ENCODE measurements at places on chromosomes 12 and 14.
A peak's percentile ranks its signal among the peaks of the same experiment; 100 is the strongest.

- DNase-seq, result no peak
Measured at GRCh38 chr12:94596596-94596995, 53.8 kb downstream of the TMCC3 start.

GRCh38 chr14:60265163-60265562 lies 16.1 kb downstream of the PPM1A start:
- no peak for DNase-seq

GRCh38 chr12:117098024-117098360 lies 1.2 kb downstream of the TESC start:
- no peak for DNase-seq

DNA sequence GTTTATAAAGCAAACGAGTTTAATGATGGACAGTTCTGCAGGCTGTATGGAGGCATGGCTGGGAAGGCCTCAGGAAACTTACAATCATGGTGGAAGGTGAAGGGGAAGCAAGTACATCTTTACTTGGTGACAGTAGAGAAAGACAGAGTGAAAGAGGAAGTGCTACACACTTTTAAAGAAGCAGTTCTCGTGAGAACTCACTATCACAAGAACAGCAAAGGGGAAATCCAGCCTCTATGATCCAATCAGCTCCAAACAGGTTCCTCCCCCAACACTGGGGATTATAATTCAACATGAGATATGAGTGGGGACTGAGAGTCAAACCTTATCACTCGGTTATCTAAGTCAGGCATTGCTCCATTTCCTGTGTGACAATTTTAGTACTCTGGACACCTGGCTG lies 189.9 kb upstream of the CNTN1 start:
- DNase-seq, result no peak

DNA sequence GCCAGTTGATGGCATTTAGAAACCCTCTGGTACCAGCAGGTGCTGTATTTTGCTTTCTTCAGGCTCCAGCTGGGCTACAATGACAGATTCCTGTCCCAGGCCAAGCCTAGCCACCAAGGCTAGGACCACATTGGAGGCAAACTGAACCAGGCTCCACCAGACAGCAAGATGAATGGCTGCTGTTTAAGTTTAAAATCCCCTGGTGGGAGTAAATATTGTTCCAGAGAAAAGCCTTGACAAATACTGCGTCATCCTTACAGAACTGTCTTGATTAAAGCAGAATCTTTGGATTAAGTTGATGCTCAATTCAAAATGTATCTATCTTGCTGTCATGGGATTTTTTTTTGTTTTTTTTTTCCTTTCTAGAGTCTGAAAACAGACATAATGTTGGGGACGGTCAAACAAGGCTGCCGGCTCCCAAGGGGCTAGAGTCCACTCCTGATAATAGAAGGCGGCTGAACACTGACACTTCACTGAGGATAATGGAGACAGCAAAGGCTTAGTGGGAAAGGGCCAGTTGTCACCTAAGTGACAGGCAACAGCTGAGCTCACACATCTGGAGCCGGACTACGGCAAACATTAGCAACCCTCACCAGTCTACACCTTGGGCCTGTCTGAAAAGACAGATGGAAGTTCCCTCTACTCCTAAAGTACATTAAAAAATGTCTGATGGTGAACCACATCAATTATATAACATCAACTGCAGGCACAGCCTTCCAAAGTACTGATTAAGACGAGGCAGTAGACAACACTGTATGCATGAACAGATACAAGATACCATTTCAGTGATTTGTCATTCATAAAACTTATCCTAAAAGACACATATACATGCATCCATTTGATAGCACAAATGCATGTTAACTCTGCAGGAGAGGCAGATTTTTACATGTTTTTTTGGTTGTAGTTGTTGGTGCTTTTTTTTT lies 1.7 kb downstream of the PRICKLE1 start:
- no peak for DNase-seq

GRCh38 chr14:45251912-45252311 lies 1.1 kb downstream of the MIS18BP1 start:
- DNase-seq, result no peak

DNA sequence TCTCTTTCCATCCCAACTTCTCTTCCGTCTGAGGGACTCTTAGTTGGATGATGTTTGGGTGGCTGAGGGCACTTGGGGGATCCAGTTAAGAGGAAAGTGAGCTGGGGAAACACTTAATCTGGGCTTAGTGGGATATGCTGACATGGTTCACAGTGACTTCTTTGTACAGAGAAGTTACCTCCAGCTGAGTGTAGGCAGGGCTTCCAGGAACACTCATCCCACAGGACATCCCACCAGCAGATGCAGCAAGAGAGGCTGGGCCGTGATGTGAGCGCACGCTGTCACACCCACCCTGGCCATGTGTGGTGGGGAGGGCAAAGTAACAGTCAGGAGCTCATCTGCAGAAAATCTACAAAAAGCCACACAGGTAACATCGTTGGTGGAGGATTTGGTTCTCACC lies 832 bp upstream of the CACNA2D4 start:
- DNase-seq, result peak; percentile 2

DNA sequence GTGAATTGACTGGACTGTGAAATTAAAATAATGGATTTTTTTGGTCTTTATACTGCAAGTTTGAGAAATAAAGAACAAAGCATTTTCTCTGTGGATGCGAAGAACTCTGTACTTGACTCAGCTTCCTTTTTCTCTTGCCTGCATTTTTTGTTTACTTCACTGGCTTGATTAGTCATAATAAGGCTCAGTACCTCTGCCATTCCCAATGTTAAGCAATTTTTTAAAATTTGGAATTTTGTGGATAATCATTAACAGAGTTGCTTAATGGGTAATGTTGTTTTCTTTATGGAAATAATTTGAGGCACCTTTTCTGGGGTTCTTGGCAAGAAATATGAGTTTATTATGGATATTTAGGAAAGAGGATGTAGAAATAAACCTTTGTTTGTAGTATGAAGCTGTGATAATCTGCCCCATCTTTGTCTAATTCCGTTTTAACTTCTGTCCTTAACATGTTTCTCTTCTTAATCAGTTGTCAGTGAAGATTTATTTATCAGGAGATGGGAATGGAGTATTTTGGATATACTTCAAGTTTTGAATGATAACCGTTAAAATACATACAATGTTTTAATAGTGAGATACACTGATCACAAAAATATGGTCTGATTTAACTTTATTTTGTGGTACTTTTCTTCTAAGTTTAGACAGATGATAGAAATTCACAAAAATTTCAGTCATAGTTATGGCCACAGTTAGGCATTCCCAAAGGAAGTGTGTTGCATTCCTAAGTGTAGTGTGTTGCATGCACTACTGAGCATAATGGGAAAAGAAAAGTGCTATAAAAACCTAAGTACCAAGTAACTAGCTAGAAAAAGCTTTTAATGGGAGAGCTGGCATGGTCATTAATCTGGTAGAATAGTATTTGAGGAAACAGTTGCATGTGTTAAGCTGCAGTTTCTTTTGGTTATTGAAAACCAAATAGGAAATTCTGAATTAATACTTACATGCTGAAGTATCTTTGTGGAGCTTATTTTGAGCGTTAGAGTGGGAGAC lies 27.7 kb downstream of the WNK1 start:
- no peak for DNase-seq

DNA sequence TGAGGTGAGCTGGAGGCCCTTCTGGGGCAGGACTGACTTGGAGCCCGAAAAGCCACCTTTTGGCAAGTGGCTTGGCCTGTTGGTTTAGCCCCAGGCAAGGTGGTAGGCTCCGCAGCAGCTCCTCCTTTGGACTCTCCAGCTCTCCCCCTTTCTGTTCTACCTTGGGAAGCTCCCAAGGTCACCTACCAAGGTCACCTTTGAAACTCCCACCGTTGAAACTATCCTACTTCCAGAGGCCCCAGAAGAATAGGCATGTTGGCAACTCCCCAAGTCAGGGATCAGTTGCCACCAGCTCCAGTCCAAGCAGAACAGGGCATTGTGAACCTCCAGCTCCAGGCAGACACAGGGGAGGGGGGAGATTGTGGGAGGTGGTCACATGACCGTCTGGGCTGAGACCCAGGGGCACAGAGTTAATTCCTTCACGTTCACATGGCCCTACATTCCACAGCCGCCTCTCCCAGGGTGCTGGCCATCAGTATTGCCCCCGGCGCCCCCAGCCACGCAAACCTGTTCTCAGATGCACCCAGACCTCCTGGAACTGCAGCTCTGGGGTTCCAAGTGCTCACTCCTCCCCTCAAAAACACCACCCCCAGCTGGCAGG lies 14.4 kb downstream of the IRF2BPL start:
- no peak for DNase-seq

DNA sequence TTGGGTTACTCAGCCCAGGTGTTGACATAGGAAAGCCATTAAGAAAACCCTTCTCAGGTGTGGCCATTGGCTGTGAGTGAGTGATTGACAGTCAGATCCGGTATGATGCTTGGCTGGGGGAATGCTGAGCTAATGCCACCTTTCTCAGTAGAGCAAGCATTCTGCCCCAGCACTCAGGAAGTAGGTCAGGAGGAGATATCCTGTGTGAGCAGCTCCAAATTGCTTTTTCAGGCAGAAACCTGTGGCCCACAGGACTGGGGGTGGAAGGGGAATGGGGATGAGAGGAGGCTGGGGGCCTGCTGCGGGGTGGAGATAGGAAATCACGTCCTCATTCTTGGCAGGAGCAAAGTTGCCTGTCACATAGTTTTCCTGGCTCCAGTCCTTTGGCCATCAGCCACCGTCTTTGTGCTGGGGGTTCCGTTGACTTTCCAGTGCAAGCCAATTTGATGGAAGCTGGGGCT lies 55.7 kb downstream of the NINJ2 start:
- no peak for DNase-seq

DNA sequence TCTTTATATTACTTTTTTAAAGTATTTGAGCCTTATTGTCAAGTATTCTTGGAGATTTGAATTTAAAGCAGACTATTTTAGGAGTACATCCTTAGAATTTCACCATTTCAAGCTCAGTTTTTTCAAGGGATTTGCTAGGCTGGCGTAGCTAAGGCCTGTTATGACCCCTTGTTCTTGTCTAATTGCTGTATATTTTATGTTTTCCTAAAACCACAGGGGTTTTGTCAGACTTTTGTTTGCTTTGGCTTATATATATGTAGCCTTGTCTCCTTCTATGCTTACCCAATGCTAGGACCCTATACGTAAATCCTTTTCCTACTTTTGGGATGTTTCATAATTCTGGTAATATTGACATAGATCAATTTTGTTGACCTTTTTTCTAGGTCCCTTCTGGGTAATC lies 147.0 kb upstream of the SYT10 start:
- no peak for DNase-seq

DNA sequence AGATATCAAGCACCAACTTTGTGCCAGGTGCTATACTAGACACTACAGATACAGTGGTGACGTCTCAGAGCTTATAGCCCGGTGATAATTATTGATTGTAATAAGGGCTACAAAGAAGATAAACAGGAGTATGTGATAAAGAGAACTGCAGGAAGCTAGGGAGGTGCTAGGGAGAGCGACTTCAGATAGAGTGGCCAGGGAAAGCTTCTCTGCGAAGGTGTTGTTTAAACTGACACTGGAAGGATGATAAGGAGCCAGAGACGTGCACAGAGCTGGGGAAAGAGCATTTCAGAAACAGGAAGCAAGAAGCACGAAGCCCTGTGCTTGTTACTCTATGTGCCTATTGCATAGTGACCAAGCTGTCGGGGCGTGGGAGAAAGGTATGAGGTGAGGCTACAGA lies 48.1 kb upstream of the OTX2 start:
- DNase-seq, result no peak

DNA sequence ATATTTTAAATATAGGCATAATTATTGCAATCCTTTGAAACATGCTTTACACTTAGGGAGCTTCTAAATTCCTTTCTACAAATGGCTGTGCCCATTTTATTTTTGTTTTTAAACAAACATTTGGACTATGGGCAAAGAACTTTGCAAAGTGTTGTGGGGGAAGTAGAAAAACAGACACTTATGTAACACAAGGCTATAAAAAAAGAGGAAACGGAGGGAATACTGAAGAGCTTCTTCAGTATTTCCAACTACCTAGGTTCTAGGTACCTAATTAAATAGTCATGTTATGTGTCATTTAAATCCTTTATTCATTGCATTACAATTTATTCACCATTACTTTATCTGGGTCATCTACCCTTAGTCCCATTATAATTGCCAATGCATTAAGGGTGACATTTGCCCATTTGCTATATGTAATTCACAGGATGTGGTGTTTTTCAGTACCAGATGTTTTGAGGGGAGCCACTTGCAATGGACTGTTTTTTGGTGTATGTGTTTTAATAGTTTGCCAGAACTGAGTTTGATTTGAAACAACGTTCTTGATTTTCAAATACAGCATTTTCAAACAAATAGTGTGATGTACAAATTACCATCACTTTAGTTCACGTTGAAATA lies 1.5 kb upstream of the MSRB3 start:
- DNase-seq, result no peak

DNA sequence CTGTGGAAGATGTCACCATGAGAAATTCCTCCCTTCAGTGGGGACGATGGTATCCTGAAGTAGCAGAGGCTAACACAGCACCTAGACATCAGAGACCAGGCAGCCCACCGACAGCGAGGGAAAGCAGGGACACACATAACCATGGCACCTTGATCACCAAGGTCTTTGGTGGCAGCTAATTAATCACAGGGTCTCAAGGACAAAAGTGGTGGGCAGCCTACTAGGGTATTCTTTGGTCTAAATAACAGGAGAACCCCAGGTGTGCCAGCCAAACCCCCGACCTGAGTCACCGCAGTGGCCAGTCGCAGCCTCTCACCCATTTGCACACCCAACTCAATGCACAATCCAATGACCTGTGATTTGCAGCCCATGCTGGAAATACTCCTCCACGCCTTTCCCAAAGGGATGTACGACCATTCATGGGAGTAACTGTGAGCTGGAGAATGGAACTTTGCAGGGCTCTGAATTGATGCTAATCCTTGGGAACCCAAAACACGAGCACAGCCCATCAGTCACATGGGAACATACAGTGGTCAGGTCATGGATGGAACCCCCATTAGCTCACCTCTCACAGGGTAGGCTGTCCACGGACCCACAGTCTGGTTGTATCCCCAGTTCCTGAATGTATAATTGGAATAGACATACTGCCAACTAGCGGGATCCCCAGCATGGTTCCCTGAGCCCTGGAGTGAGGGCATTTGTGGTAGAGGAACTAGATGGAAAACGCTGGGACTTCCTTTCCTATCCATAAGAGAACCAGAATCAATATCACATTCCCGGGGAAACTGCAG lies 58.7 kb upstream of the C14orf180 start:
- no peak for DNase-seq

DNA sequence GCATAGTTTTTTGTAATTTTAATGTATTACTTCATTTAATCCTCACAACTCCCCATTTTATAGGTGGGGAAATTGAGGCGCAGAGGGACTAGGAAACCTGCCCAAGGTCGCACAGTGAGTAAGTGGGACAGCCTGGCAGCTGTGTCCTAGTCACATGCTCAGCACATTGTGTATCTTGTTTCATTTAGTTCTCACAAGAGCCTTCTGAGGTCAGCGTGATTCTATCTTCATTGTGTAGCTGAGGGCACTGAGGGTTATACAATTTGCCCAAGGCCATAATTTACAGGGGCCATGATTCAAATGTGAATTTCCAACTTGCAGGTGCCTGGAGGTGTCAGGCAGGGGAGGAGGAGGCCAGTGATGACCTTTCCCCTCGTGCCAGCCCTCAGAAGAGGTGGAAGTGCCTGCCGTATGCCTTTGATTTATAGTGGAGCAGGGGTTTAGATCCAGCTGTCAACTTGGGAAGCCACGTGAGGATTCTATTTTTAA lies 30.3 kb upstream of the SMOC1 start:
- DNase-seq, result no peak

Measured in HEK293T (cell line).